ENCODE measurements at places on chromosomes 7 and 10.

- DNase-seq: no peak
These were observed 118.9 kb downstream of the SND1 start for GRCh38 chr7:127770885-127771284.

DNA sequence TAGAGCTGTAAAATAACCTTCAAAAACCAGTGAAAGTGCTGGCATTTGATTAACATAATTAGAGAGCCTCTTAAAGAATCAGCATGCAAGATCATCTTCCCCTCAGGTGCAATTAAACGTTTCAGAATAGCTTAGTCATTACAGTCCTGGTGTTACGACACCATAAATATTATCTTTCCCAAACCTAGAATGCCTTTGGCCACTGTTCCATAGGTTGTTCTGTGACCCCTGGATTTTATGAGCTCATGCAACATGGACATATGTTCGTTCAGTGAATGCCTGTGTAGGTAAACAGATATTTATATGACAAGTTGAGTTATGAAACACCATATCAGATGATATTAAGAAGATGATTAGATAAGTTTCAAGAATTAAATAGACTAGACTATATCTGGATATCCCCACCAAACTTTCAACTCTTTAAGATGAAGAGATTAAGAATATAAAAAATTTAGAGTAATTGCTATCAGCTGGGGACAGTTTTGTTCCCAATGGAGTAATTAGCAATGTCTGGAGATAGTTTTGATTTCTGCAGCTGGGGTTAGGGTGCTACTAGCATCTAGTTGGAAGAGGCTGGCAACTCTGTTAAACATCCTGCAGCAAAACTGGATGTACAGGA, 263.5 kb upstream of the DKK1 start:
- no peak for DNase-seq

GRCh38 chr10:35316218-35316967, 19.9 kb upstream of the CCNY start:
- DNase-seq: no peak

DNA sequence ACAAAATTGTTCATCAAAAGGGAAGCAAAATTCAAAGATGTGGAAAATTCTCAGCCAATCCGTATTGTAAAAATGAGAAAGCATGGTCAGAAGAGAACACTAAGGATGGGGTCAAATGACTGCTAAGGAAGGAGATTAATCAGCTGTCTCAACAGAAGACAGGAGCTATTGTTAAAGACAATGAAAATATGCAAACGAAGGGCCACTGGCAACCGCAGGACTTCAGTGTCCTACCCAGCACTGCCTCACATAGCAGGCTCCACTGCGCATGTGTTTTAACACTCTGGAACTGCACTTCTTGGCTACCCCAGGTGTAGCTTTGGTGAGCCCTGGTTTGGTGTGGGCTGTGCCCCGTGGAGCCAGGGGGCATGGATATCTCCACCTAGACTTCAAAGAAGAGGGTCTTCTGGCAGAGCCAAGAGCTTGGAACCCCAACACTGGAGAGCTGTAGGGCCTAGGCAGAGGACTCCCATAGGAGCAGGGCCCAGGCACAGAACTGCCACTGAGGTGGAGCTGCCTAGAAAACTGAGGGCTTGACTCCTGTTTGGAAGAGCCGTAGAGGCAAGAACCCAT, 176.2 kb upstream of the GDF10 start:
- DNase-seq: no peak

GRCh38 chr10:26454891-26455290, 16.8 kb downstream of the APBB1IP start:
- DNase-seq: no peak

DNA sequence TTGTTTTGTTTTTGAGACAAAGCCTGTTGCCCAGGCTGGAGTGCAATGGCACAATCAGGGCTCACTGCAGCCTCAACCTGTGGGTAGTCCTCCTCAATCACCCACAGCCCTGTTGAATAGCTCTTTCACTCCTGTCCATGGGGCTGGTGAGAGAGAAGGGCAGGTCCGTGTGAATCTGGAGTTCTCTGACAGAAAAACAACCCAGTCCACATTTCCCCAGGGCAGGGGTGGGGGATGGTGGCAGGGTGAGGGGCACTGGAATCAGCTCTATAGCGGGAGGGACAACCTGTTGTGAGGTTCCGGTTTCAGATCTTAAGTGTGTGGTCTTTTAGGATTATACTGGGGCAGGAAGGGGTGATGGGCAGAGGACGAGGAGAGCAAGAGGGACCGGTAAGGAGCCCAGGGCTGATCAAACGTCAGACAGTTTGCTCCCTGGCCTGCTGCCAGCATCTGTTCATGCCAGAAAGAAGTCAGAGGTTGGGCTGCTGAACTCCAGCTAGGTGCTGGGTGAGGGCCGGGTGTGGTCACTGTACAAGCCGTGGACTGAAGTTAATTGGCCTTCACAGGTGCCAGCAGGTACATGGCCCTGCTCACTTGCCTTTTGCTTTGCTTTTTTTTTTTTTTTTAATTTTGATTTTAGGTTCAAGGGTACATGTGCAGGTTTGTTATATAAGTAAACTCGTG, 33.2 kb upstream of the MKRN1 start:
- no peak for DNase-seq

DNA sequence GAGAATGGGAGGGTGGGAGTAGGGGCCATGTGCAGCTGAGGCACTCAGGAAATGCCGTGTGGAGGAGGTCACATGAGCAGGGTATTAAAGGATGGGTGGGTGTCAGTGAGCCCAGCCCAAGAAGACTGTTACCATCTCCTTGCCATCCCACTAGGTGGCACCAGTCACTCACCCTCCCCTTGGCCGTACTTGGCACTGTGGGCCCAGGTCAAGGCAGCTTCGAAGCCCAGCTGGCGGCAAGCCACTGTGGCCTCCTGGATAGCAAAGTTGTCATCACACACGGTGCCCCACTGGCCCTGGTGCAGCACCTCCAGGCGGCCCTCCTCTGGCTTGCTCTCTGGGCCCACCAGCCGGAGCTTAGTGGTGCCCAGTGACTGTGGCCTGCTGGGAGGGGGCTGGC, 5.4 kb downstream of the LOXL4 start:
- no peak for DNase-seq

DNA sequence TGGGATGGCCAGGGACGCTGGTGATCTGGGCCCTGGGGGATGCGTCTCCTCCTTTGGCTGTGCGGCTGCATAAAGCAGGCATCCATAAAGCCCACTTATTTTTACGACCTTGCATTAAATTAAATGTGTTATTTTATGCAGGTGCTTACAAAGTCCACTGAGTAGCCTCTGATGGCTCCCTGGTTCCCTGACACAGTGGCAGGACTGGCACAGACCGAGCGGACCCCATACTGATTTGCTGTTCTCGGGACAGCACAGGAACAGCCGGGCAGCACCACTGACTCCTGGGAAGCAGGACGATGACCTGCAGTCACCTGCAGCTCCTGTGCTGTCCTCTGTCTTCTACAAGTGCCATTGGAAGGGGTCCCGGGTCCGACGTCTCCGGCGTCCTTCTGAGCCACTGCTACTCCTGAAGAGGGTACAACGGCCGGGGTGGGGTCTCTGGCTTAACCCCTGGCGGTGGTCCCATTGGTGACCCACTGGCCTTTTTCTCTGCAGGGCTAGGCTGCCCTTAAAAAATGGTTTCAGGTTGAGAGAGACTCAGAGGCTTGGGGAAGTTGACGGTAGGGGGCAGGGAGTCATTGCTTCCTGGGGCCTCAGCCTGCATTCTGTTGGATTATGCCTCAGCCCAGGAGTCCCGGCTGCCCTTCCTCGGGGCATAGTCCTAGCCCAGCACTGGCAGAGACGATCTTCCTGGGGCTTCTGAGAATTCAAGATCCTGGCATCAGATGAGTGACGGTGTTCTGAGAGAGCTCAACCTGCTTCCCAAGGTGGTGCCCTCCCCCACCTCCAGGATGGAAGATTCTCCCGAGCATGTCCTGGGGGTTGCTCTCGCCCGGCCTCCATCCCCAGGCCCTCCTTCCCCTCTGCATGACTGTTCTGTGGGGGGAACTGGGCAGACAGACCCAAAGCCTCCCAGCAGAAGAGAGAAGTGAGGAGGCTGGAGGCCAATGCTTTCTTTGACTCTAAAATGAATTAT, 330.1 kb downstream of the ADARB2 start:
- no peak for DNase-seq

- DNase-seq: no peak
These were observed 44.3 kb downstream of the MDFIC start for GRCh38 chr7:114966156-114966555.

DNA sequence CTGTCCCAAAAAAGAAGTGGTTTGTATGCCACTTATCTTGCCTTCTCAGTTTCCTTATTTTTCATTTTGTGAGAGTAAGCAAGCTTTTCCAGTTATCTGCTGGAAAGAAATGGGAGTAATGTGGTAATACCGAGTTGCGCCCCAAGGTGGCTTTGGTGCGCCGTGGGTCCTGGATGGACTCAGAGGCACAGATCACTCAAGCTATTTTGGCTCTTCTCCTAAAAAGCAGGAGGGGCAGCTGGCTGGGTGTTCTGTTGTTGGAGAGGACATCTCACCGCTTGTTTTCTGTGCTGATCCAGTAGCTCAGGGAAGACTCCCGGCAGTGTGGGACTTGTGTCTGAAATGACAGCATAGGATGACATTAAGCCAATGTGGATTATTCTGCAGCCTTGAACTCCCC, 16.4 kb downstream of the PRKRIP1 start:
- DNase-seq: no peak

DNA sequence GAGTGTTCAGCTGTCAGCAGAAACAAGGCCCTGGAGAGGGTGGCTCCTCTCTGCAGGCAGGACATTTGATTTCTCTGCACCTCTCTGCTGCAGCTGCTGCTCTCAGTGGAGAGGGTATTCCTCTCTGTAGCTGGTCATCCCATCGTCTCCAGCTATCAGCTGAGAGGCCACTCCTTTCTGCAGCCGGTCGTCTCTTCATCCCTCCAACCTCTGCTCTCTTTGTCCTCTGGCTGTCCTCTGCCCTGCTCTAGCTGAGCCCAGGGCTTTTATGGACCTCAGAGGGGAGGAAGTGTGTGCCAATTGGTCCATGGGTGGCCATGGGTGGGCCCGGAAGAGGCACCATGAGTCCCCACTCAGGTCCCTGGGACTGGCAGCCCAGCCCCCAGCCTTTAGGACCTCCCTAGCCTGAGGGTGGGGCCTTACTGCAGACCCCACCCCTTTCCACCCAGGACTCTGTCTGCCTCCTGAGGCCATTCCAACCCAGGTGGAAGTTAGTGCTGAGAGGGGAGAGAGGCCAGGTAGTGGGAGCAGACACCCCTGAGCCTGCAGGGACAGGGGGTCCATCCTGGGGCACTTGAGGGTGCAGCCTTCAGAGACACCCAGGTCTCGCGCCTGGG, 26.2 kb upstream of the CDCA7L start:
- DNase-seq: no peak

- DNase-seq: no peak
These were observed 57.4 kb upstream of the TFEC start for GRCh38 chr7:116087984-116088383.

DNA sequence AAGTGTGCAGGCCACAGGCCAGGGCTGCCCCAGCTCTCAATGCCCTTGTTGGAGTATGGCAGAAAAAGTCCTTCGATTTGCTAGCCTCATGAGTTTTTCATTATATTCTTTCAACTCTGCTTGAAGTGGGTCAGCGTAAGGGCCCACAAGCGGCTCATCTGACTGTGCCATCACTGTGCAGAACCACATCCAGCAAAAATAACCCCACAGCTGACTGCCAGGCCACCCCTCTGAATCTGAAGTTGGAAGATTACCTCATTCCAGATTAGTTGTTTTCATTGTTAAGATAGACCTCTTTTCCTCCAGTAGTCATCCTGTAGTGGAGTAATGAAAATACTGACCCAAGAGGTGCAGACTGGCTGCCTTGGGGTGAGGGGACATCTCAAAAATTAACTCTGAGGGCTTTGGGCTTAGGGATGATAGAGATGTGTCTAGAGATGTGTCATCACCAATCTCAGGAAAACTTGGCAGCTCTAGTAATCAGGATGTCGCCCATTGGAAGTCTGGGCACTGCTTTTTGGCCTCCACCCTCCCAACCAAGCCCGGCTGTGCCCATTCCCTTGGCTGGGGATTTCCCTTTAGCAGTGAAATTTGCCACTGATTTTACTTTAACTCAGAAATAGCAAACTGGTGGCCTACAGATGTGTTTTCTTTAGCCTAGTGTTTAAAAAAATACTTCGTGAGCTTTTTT, 164.3 kb downstream of the LCOR start:
- DNase-seq: no peak

DNA sequence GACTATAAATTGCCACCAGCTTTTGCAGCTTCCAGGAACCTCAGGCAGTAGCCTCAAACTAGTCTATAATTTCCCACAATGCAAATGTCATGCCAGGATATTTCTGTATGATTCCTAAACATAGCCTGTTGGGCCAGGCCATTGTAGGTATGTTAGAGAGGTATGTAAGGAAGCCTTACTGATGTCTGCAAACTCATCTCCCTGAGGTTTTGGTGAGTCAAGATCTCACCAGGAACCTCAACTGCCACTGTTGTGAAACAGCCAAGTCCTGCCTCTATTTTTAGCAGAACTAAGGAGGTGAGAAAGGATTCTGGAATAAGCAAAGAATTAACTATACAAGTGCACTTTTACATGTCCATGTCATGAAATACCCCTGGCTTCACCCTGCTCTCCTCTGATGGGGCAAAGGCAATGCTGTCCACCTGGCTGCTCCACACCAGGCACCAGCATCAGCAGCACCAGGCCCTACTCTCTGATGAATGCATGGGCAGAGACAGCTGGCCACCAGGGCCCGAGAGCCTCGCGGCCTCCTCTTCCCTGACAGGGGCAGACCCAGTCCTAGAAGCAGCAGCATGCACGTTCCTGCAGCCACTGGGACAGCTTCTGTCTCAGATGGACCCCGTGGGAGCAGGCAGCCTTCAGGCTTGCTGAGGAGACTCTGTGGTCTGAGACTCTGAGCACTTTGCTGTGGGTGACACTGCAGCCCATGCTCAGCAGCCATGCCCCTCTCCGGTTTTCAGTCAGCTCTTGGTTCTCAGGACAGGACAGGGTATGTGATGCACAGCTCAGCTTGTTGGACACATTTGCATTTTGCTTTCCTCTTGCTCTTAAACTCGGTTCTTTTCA, 147.3 kb downstream of the ZMYND11 start:
- no peak for DNase-seq

GRCh38 chr7:140036224-140036962, 26.4 kb downstream of the PARP12 start:
- DNase-seq: no peak

GRCh38 chr10:60433684-60434083, 44.0 kb upstream of the ANK3 start:
- no peak for DNase-seq

GRCh38 chr7:22628112-22628511, 98.9 kb upstream of the IL6 start:
- DNase-seq: no peak

DNA sequence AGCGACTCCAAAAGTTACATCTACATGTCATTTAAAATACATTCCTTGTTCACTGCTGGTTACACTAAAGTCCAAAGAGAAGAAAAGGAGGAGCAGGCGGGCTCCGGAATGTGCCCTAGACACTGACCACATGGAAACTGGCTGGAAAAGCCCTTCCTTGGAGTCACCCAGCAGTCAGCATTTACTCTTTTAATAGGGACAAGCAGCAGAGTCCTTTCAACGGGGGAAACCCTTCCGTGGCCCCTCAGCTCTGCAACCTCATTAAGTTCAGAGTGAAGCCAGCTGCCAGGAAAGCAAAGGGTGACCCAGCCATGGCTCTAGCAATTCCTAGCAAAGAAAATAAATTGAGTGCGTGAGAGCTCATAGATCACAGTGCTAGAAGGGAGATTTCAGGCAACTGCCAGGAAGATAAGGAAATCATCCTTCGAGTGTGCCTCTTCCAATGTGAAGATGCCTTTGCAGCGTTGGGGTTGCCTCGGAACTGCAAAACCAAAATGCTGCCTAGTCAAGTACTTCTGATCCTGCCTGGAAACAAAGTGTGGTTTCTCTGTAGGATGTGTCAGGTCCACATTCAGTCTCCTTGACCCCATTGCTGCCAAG, 101.6 kb downstream of the SORBS1 start:
- DNase-seq: no peak

- no peak for DNase-seq
These were observed 323.0 kb downstream of the GALNT17 start for GRCh38 chr7:71454981-71455380.
